ENCODE measurements at places on chromosomes 2 and 18. TPM values are rescaled to one million over a fixed set of nuclear protein-coding genes. Genes with fewer than 3 reads are reported as not detected.

SERPINB2 gene
- total RNA-seq, result 144 TPM

DUSP11 gene
- total RNA-seq, result 37.2 TPM

EVA1A gene
- total RNA-seq, result 9.4 TPM

SKOR2 gene
- total RNA-seq, result not detected

GALNT14 gene
- 18.9 TPM for total RNA-seq

ARHGAP28 gene
- total RNA-seq, result 4.8 TPM

EFEMP1 gene
- 68.3 TPM for total RNA-seq

SLC11A1 gene
- 10.6 TPM for total RNA-seq

ABCG5 gene
- not detected for total RNA-seq

GAL3ST2 gene
- not detected for total RNA-seq

TRIM43 gene
- total RNA-seq, result not detected

CCDC68 gene
- total RNA-seq, result 5.1 TPM

GMPPA gene
- total RNA-seq, result 31.1 TPM

PGAP1 gene
- 8.5 TPM for total RNA-seq

GAREM2 gene
- 0.19 TPM for total RNA-seq

NEU4 gene
- total RNA-seq, result not detected

IKZF2 gene
- total RNA-seq, result 44.1 TPM

WNT6 gene
- not detected for total RNA-seq

LRATD1 gene
- total RNA-seq, result 46.3 TPM

OXER1 gene
- 1.9 TPM for total RNA-seq

CAPN14 gene
- 266 TPM for total RNA-seq

SPP2 gene
- not detected for total RNA-seq

D2HGDH gene
- total RNA-seq, result 33.4 TPM

RNU2-63P gene
- not detected for total RNA-seq

SOX11 gene
- not detected for total RNA-seq

SLC23A3 gene
- 0.92 TPM for total RNA-seq

CD302 gene
- total RNA-seq, result 4.1 TPM

SKA1 gene
- total RNA-seq, result 1.5 TPM

Measured in esophagus squamous epithelium (tissue), 5 donors.